Anterior cingulate cortex (tissue), 58 donors: ENCODE measurements at places on chromosomes 16 and 17.

DNA sequence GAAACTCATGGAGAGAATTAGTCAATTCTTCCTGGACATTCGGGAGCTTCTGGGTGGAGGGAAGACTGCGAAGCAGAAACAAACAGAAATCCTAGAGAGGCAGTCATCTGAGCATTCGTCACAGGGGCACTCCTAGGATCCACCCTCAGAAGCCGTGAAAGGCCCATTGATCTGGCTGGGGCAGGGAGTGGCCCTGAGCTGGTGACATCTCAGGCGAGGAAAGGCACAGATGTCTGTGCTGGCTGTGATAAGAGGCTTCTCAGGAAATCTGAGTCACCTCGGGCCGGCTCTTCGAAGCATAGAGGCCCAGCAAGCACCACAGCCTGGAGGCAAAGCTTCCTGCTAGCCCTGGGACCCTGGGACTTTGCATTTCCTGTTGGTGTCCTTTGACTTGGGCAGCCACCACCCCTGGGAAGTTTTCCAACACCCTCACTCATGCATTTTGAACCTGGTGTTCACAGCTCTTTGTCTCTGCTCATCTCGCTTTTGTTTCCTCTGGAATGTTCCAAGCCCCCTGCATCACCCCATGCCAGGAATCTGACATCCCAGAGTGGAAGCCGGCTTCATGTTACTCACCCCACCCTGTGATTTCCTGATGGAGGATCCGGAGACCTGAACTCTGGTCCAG, 23.3 kb upstream of the CDRT4 start:
- DNase-seq = peak; percentile 52

DNA sequence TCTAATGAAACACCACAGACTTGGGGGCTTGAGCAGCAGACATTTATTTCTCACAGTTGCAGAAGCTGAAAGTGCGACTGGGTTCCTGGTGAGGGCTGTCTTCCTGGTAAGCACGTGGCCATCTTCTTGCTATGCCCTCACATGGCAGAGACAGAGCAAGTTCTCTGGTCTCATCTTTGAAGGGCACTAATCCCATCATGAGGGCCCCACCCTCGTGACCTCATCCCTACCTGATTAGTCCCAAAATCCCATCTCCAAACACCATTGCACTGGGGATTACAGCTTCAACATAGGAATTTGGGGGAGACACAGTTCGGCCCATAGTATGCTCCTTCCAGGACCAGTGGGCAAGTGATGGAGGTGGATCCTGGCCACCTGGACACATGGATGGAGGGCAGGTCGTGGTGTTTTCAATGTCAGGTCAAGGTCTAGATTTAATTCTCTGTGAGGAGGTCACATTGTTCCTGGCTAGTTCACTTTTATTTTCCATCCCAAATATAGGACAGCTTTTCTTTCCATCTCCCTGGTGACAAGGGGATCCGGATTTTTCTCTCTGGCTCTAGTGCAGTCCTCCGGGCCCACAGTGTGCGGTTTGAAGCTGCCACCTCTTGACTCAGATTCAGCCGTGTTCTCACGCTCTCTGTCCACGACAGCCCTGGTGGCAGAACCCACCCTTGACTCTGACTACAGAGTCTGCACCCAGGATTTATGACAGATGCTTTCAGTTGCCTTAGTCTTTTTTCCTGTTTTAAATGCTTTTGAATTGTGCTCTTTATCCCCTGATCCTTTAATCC, 160.5 kb upstream of the NOL11 start:
- no peak for DNase-seq

GRCh38 chr16:4362476-4363135, 9.0 kb upstream of the VASN start:
- DNase-seq = no peak

DNA sequence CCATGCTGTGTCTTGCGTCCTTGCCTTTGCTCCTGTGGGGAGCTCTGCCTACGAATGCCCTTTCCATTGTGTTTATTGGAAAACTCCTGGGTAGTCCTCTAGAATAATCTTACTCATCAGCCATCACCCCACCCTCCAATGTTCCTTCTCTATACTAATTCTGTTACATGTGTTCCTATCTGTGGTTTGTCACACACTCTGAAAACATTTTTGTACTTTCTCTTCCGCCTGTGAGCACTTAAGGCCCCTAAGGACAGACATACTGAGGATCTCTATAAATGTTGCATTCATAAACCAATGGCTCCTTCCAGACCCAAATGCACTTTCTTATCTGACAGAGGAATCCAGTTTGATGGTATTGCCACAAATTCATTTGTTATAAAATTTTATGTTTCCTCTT, 53.9 kb upstream of the MON1B start:
- no peak for DNase-seq

DNA sequence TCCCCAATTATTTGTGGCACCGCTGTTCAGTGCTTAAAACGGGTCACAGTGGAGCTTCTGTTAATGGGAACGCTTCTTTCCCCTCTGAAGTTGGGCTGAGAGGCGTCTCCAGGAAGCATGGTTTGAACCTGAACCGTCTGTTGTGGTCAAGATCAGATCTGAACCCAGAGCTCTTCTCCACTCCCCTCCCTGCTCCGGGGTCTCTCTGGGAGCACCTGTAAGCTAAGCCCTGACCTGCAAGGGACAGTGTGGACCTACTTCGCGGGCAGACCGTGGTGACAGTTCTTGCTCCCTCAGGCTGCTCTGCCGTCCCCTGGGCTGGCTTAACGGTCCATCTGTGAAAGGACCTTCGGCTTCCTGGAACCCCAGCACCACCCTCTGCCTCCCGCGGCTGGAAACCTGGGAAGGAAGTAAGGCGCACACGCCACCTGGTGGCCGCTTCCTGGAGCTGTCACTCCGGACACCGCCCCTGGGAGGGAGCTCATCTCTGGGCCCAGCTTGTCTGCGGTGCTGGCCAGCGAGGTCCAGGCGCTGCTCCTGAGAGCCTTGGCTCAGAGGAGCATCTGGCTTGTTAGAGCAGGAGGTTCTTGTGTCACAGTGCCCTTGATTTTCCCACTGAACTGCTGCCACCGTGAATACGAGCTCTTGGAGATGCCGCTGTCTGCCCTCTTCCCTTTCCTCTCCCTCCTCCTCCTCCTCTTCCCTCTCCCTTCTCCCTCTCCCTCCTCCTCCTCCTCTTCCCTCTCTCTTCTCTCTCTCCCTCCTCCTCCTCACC, 518.5 kb upstream of the EEF2KMT start:
- DNase-seq = peak; percentile 37

GRCh38 chr17:78789663-78790181, 7.6 kb upstream of the CYTH1 start:
- no peak for DNase-seq

- DNase-seq = no peak
Observed at GRCh38 chr17:624341-624860, 90.2 kb downstream of the VPS53 start.

GRCh38 chr17:81537343-81537855, 9.2 kb downstream of the FSCN2 start:
- DNase-seq = no peak

- no peak for DNase-seq
Observed at GRCh38 chr17:32976131-32976530, 15.5 kb upstream of the SPACA3 start.

GRCh38 chr16:17538927-17539326, 68.2 kb upstream of the XYLT1 start:
- no peak for DNase-seq

DNA sequence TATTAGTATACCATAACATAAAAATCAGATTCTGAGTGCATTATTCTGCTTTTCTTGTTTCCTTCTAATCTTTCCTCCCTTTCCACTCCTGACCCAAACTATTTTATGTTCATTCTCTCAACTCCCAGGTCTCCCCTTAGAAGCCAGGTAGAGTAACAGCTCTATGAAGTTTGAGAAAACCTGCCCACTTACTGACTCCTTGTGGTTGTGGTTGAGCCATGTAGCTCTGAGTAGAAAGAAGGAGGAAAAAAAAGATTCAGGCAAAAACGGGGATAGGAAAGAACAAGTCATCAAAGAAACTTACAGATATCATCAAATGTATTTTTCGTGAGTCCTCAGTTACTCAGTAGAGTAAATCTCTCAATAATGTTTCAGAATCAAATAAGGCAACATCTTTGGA, 216.7 kb downstream of the PMP22 start:
- no peak for DNase-seq

DNA sequence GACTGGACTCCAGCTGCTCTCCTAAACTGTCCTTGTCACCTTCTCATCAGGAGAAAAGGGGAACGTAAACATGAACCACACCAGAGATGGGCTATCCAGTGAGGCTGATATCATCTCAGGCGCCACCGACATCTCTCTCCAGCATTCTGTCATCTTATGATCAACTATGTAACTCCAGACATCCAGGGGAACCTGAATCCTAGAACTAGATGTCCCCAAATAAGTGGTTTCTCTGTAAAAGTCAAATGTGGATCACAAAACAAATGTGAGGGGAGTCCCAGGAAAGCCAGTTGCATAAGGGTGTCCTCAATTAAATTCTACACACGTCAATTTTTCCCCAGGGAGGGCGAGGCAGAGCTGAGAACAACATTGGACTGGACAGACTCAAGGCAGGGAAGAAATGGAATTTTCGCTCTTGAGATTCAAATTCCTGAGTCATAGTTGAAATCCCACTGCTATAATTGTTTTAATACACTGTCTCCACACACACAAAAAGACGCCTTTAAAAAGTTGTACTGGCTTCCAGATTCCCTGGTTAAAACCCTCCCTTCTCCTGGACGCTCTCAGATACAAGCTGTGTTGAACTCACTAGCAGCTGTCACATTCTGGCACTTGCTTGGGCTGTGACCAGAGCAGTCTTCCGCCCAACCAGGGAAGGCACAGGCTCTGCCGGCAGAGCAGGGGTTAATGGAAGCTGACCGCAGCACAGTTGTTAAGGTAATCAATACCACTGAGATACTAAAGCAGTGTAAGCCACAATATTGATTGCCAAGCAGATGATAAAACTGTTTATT, 62.6 kb downstream of the ZFHX3 start:
- no peak for DNase-seq

DNA sequence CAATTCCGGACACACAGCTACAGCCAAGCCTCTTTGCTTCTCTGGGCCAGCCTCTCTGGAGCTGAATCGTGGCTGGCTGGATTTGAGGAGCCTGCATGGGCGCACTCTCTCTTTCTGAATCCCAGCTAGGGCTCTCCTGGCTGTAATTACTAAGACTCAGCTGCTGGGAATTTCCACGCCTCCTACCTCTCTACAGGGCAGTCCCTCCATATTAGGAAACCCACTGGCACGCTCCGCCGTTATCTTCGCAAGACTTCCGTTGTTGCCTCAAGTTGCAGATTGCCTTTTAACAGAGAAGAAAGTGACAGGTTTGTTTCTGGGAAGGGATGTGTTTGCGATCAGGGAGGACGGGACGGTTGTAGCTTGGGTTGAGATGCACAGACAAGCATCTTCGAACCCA, 188.4 kb upstream of the NLRP1 start:
- DNase-seq = no peak

GRCh38 chr16:12503191-12503590, 300.5 kb downstream of the CPPED1 start:
- DNase-seq = no peak

DNA sequence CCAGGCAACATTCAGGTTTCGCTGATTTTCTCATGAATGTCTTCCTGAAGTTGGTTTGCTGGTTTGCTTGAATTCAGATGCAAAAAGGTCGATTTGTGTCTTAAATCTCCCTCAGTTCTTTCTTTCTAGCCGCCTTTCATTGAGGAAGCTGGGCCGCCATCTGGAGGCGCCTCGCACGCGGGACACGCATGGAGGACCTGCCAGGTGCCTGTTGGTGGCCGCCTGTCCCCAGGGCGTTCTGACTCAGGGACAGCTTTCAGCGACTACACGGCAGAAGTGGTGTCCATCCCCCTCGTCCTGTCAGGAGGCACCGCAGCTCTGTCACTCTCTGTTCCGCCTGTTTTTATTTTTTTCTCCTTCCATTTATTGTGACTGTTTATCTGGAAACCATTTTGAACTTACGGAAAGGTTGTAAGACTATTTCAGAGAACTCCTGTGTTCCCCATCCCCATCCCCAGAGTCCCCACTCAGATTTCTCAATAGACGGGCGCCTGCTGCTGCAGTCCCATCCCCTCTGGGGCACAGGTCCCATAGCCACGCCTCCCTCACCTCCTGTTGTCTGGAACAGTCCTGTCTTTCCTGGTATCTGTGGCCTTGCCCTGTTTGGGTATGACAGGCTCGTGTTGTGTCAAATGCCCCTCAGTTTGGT, 33.2 kb downstream of the COX4I1 start:
- DNase-seq = no peak

- DNase-seq = no peak
Observed at GRCh38 chr16:84467256-84467655, 37.2 kb downstream of the MEAK7 start.

GRCh38 chr17:28182559-28182958, 136.4 kb upstream of the TMEM97 start:
- no peak for DNase-seq

GRCh38 chr16:740459-740763, 386 bp downstream of the CIAO3 start:
- DNase-seq = no peak

DNA sequence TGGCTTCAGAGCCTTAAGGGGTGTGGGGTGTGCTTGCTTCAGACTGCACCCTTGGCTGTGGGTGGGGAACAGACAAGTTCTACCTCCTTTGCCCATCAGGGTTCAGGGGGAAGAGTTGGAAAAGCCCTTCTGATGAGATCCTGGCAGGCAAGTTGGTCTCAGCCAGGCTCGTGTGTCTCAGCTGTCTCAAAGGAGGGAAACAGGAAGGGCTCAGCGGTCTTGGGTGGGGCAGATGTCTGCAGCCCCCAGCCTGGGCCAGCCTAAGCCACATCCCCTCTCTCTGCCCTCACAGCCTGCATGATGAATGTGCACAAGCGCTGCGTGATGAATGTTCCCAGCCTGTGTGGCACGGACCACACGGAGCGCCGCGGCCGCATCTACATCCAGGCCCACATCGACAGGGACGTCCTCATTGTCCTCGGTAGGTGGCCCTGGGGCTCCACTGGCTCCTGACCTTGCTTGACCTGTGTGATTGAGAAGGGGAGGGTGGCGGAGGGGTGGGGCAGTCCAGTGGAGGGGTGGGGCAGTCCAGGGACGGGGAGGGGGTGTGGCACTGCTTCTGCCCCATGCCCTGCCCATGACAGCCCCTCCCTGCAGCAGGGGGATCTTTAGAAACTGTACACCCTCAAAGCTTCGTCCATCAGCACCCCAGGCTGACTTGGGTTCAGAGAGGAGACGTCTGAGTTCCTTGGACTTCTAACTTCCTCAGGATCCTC, 199.5 kb downstream of the PRKCB start:
- no peak for DNase-seq

GRCh38 chr17:39938140-39938869, 10.8 kb downstream of the LRRC3C start:
- DNase-seq = no peak

GRCh38 chr17:1931844-1932579, 93.1 kb downstream of the RTN4RL1 start:
- no peak for DNase-seq

- no peak for DNase-seq
Observed at GRCh38 chr16:69486724-69487123, 62.3 kb downstream of the CYB5B start.
